Fibroblast of villous mesenchyme (primary cell): ENCODE measurements at places on chromosomes 6 and 20.

- no peak for DNase-seq
Observed at GRCh38 chr20:6756693-6757595, 10.5 kb upstream of the BMP2 start.

DNA sequence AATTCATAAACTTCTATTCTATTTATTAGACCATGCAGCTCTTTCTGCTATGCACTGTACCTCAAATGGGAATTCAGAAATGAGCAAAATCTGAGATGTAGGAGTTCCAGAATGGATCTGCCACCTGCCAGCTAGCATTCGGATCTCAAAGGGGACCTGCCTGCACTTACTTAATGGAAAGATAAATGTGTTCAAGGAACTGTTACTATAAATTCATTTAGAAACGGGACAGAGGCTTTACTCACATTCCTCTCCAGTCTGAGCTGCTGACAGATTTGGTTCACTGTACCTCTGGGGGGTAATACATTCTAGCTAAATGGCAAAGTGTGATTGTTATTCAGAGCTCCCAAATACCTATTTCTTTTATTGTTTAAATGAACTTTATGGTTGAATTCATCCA is 384.1 kb downstream of the GRIK2 start:
- no peak for DNase-seq

- DNase-seq: no peak
Observed at GRCh38 chr6:159493231-159493897, 199.7 kb downstream of the SOD2 start.

GRCh38 chr6:72865467-72865866 is 243.6 kb downstream of the KCNQ5 start:
- peak; percentile 27 for DNase-seq

DNA sequence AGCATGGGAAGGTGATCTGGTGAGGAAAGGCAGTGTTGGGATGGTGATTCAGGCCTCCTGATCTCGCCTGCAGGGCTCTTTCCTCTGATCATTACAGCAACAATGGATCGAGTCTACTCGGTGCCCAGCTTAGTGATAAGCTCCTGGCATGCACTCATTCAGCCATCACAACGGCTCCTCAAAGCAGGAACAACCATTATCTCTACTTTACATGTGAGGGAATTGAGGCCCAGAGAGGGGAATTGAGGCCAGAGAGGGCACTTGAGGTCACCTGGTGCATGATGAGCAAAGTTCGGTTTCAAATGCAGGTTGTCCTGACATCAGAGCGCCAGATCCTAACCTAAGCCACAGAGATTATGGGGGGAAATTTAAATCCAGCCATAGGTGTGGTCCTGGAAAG is 42.0 kb upstream of the BPIFA2 start:
- DNase-seq: no peak

DNA sequence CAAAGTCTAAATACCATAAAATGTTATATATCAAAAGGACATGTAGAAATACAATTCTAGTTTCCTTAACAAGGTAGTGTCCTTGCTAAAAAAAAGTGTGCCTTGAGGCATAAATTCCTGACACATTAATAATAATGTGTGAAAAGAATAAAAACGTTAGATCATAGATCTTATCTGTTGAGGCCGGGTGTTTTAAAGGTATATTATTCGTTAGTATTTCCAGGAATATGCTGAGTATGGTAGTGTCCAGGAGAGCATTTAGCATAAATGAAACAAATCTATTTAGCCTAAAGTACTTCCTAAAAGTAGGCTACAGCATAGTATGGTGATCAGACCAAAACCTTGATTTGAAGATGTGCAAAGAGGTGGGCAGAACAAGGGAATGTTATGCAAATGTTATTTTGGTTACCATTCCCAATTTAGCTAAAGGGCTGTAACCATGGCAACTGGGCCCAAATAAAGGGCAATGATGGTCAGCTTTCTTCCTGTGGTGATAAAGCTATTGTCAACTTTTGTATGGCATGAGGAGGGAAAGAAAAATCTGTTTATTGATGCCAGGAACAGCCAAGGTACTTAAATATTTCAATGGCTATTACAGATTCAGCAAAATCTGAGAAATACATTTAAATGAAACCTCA is 18.9 kb downstream of the MKKS start:
- DNase-seq: peak; percentile 6

- no peak for DNase-seq
Observed at GRCh38 chr20:23029324-23029723, 5.8 kb upstream of the SSTR4 start.

- no peak for DNase-seq
Observed at GRCh38 chr6:120055071-120055470, 705.5 kb upstream of the MAN1A1 start.
